Foreskin keratinocyte (primary cell): ENCODE measurements at places on chromosomes 7 and 10. TPM values are rescaled to one million over a fixed set of nuclear protein-coding genes. Genes with fewer than 3 reads are reported as not detected.
A peak's percentile ranks its signal among the peaks of the same experiment; 100 is the strongest.

DNA sequence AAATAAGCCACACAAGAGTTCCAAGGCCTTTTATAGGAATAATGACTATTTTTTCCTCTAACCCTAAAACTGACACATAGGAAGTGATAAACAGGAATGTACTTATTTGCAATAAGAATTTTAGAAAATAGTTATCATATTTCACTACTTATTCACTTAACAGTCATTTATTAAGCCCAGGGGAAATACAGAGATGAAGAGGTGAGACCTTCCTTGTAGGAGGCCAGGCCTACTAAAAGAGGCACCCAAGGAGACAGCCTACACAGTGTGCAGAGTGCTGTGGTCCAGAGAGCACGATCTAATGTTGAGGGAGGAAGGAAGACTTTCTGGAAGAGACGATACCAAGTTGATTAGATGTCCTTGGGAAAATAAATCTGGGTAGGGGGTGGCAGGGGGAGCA, 45.0 kb upstream of the PPP1R3C start:
- no peak for DNase-seq

DNA sequence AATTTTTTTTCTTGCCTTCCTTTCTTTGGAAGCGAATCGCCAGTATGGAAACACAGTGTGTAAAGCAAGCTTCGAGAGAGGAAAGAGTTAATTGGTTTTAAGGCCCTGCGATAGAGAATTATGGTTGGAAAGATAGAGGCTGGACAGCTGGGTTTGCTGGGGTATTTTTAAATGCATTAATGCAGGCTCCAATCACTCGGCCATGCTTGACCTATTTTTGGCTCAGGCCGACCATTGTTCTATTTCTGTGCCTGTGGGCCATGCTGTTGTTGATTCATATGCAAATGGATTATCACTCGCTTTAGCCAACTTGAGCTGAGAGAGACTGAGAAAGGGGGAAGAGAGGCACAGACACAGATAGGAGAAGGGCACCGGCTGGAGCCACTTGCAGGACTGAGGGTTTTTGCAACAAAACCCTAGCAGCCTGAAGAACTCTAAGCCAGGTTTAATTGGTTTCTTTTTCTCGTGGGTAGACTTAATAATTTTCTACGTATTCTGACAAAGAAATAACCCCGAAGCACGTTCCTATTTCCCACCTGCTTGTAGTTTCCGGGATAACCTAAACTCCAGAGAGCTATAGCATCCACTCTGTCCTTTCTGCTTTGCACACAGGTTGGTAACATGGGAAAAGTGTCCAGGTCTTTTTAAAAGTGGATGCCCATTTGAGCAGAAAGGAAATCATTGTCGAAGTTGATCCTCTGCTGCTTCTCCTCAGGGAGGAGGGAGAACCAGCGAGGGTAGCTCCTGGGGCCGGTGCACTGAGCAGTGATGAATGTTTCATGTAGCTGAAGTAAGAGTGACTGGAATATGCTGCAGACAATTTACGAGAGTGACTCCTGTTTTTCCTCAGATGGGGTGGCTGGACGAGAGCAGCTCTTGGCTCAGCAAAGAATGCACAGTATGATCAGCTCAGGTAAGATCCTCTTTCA, at the start of gene HDAC9:
HDAC9 (plus strand) TSS at position 338 of the 929 bp plus-strand sequence; CDS start at position 892, 554 bp downstream.
- DNase-seq = no peak

DNA sequence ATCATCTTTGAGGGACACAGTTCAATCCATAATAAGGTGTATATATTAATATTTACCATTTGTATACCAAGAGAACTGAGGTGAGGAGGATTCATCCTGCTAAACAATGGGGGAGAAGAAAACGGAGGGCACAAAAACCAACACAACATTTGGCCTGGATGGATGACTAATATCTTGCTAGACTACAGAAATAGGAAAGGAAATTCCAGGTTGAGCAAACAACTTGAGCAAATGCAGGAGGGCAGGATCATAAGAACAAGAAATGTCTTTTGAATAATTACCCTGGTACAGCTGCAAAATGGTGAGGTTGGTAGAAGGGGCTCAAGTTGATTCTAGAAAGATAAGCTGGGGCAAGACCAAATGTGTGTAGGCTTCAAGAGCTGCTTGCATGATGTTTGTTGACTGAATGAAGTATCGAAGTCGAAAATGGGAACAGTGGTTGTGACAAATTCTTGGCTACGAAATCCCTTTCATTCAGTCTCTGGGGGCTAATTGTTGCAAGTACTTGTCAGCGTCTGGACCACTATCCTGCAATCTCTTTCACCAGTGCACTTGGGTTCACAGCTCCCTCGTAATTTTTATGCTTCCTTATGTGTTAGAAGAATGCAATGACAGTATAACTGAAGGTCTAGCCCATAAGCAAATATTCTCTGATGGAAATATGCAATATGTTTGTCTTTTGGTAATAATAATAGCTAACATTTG, 176.2 kb downstream of the PTEN start:
- DNase-seq = no peak

GRCh38 chr10:129956876-129957673, 7.0 kb downstream of the EBF3 start:
- DNase-seq = no peak

- DNase-seq = no peak
These were observed 130.9 kb downstream of the TES start for GRCh38 chr7:116340943-116341907.

GRCh38 chr10:22599048-22599561, 115.3 kb downstream of the PIP4K2A start:
- DNase-seq = peak; percentile 35

DNA sequence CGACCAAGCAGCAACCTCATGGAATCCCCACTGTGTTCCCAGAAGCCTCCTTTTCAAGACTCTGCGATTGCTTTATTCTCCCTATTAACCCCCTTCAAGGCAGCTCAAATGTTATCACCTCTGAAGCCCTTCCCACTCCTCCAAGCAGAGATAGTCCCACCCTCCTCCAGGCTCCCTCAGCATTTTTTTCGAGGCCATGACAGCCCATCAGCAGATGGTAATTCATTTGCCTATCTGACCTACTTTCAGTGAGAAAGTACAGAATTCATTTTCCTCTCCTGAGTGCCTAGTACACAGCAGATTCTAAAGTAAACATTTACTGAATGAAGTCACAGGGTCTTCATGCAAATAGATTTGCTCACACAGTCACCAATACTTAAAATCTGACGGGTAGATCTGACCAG, 47.8 kb downstream of the HERPUD2 start:
- DNase-seq = no peak

DNA sequence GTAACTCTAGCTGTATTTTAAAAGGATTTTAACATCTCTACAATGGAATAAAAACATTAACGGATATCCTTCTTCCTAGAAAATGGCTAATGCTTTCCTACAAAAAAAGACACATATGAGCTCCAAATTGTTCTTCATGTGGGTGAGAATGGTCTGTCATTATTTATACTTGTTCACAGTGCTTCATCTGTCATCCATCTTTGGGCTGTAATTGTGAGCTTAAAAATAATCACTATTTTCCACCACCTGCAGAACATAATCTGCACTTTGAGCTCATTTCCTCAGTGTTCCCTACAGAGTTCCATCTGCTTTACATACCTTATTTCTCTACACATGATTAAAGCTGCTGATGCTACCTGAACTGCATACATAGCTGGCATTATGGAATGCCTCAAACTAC, 979.1 kb upstream of the C7orf33 start:
- DNase-seq = no peak

The ANXA8 gene
- 562 and 572 TPM in 2 replicates for total RNA-seq

The TMEM236 gene
- 0.63 TPM in 1 of 2 replicates, not detected in the other for total RNA-seq

The FKBP6 gene
- not detected in 2 replicates for total RNA-seq

The HTR7 gene
- total RNA-seq = 13.3 and 15.0 TPM in 2 replicates

The PRLHR gene
- not detected in 2 replicates for total RNA-seq

The TAC1 gene
- not detected in 2 replicates for total RNA-seq

The ELN gene
- total RNA-seq = not detected in 2 replicates
